ENCODE measurements at places on chromosomes 12 and 14.

GRCh38 chr14:26414926-26415325, 182.9 kb downstream of the NOVA1 start:
- no peak for DNase-seq
- no peak overlapping the region for H3K4me3 ChIP-seq
- H3K27ac ChIP-seq = peak overlapping the region; percentile 63
- H3K27me3 ChIP-seq = no peaks in the 10 kb centered on the region

- H3K4me3 ChIP-seq = no peak overlapping the region
- H3K4me1 ChIP-seq = no peaks in the 10 kb centered on the region
- H3K27me3 ChIP-seq = no peaks in the 10 kb centered on the region
- no peaks in the 10 kb centered on the region for H3K36me3 ChIP-seq
These were observed 404.7 kb downstream of the DAD1 start for GRCh38 chr14:22184157-22184829.

- no peaks in the 10 kb centered on the region for H3K27me3 ChIP-seq
- H3K4me1 ChIP-seq = peaks cover 11% of the 10 kb centered on the region
- H3K27ac ChIP-seq = no peak overlapping the region
- H3K36me3 ChIP-seq = no peaks in the 10 kb centered on the region
These were observed 284.8 kb downstream of the FBXL14 start for GRCh38 chr12:1309613-1310012.

DNA sequence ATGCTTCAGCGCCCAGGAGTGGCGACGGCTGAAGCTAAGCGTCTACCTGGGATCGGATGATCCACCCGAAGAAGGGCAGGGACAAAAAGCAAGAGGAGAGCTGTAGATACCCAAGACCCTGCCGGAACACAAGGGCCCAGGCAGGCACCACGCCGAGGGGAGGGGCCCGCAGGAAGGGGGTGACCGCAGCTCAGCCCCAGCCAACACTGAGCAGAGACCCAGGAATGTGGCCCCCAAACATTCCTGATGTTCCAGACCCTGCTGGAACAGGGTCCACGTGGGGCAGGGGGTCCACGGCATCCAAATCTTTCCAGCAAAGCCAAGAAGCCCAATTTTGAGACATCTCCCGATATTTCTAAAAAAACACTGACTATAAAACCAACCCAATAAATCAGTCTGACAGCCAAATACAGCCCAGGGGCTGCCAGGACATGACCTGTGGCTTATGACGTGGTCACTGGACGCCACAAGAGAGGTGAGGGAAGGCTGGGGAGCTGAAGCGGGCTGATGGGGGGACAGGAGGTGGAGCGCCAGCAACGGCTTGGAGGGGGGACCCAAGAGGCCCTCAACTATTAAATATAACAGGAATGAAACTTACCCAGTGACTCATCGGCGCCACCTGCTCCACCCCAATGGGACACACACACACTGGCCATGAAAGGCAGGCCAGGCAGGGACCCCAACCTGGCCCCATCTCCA, 58.9 kb downstream of the NCOR2 start:
- H3K27ac ChIP-seq = peak overlapping the region; percentile 83
- H3K4me1 ChIP-seq = peaks cover 98% of the 10 kb centered on the region
- H3K27me3 ChIP-seq = no peaks in the 10 kb centered on the region
- peak; percentile 85 for DNase-seq
- H3K4me3 ChIP-seq = no peak overlapping the region
- H3K36me3 ChIP-seq = no peaks in the 10 kb centered on the region

DNA sequence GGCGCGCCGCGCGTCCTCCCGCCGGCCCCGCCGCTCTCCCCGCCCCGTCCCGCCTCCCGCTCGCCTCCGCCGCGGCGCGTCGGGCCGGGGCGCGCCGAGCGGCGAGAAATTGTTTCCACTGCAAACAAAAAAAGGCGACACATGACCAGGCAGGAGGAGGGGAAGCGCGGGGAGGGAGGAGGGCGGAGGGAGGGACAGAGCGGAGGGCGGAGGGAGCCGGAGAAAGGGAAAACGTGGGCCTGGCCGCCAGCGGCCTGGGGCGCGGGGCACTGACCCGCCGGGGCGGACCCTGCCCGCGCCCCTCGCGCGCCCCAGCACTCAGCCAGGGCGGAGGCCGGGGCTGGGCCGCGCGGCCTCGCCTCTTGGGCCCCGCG, at the start of gene FOXN3:
Gene FOXN3, minus strand, starts transcription at position 143 of the 374 bp plus-strand sequence. CDS start 4,757 bp downstream, outside the sequence.
- H3K4me3 ChIP-seq = peak within 1 kb of the TSS; percentile 77
- peak; percentile 97 for DNase-seq
- H3K27ac ChIP-seq = peak within 1 kb of the TSS; percentile 97

GRCh38 chr14:56996721-56997399, 186.6 kb upstream of the OTX2 start:
- H3K4me1 ChIP-seq = no peaks in the 10 kb centered on the region
- no peak overlapping the region for H3K4me3 ChIP-seq
- no peak overlapping the region for H3K27ac ChIP-seq
- DNase-seq = no peak

DNA sequence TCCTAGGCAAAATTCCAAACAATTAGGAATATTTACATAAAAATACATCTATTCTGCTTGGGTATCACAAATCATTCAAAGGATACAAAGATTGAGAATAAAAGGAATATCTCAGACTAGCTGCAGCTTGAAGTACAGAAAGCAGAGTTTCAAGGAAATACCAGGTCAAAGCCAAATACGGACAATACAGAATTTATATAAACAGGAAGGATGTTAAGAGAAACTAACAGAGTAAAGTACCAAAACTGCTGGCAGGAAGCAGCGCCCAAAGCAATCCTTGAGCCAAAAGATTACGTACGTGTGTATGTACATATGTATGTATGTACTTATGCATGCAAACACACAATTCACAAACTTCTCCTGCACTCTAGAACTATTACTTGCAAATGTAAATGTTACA, 86.6 kb downstream of the PPP1R12A start:
- DNase-seq = no peak
- no peak overlapping the region for H3K4me3 ChIP-seq
- peak overlapping the region; percentile 37 for H3K27ac ChIP-seq

- no peak for DNase-seq
- H3K27ac ChIP-seq = no peak overlapping the region
- H3K36me3 ChIP-seq = peaks cover 14% of the 10 kb centered on the region
- H3K4me1 ChIP-seq = no peaks in the 10 kb centered on the region
- no peak overlapping the region for H3K4me3 ChIP-seq
- H3K27me3 ChIP-seq = no peaks in the 10 kb centered on the region
These were observed 7.0 kb upstream of the CLEC2D start for GRCh38 chr12:9662488-9662887.

Measured in sigmoid colon (tissue), 7 donors.